Muscle of leg (tissue), 16 donors: ENCODE measurements at places on chromosomes 1 and 21.

GRCh38 chr1:50266509-50266908 lies 156.7 kb downstream of the DMRTA2 start:
- peak; percentile 8 for DNase-seq

- no peak for DNase-seq
These were observed 6.5 kb downstream of the PTP4A2 start for GRCh38 chr1:31931593-31932225.

- peak; percentile 37 for DNase-seq
These were observed 31.1 kb downstream of the CD160 start for GRCh38 chr1:145750426-145750825.

GRCh38 chr1:7408771-7409150 lies 362.3 kb upstream of the VAMP3 start:
- DNase-seq = no peak

GRCh38 chr1:45974541-45975269 lies 157.7 kb downstream of the PIK3R3 start:
- DNase-seq = no peak

DNA sequence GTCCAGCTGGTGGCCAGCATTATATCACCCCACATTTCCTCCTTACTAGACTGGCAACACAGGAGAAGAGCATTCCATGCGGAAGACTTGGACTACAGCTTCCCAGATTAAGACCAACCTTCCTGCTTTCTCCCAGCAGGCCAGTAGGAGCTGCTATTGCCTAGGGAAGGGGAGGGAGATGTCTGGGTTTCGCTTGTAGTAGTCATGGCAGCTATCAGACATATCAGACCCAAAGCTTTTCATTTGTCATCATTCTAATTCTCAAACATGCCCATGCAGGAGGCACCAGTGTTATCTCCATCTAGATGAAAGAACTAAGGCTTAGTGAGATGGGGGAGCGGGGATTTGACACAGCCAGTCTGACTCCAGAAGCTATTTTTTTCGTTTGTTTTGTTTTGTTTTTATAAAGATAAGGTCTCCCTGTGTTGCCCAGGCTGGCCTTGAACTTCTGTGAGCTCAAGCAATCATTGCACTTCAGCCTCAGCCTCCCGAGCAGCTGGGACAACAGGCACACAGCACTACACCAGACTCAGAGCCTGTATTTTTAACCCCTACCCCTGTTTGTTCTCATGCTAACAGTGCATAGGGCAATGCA lies 4.5 kb downstream of the PLA2G2A start:
- DNase-seq = peak; percentile 42

GRCh38 chr1:177770096-177770495 lies 199.8 kb downstream of the SEC16B start:
- DNase-seq = no peak

GRCh38 chr1:247294282-247294681 lies 37.4 kb downstream of the ZNF496 start:
- DNase-seq = no peak

- DNase-seq = peak; percentile 94
These were observed 16.6 kb upstream of the PTP4A2 start for GRCh38 chr1:31954607-31955283.

GRCh38 chr1:93546162-93546863 lies 98.4 kb downstream of the FNBP1L start:
- DNase-seq = no peak

GRCh38 chr1:201171063-201172036 lies 17.1 kb upstream of the TMEM9 start:
- no peak for DNase-seq

- peak; percentile 35 for DNase-seq
These were observed 16.9 kb downstream of the MTARC1 start for GRCh38 chr1:220803401-220804201.

- DNase-seq = peak; percentile 92
These were observed 74.8 kb upstream of the ATP1B1 start for GRCh38 chr1:169031566-169032224.

DNA sequence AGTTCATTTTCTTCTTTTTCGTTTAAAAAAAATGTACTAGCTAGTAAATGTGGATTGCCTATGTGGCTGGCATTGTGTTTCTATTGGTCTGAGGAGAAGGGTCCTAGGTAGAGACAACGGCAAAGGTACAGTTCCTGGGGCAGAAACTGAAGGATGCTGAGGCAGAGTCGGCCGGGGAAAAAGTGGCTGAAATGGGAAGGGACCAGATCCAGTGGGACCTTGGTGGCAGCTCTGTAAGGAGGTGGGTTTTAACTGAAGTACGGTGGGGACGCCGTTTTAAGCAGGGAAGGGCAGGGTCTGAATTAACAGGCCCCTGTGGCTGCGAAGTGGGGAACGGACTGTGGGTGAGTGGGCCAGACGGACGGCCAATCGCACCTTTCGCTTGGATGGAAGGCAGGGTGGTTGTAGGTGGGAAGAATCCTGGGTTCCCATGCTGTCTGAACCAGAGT lies 420 bp upstream of the VPS13D start:
- no peak for DNase-seq

- DNase-seq = peak; percentile 84
These were observed 728 bp downstream of the OTUD7B start for GRCh38 chr1:150009604-150010392.

DNA sequence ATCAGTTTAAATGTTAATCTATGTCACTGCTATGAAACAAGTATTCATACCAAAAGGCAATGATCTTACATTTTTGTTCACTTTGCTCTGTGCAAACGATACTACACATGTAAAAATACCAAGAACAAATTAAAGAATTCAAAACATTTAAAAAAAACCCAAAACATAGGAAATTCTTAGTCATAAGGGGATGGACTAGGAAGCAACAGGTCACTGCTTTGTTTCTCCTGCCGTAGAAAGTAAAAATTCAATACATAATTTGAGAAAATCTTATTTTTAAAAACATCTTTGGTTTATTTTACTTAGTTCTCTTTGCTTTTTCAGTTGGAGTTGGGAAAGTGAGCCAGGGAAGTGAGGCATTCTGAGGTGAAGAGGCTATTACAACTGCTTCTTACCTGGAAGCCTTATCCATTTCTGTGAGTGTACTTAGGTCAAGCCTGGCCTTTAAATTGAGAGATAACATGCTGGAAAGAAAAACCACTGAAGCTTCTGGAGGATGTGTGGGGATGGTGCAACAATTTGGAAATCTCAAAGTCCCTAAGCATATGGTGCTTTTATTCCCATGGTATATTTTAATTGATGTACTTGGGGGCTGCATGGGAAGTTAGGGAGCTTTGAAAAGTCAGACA lies 183.5 kb downstream of the CDC42BPA start:
- no peak for DNase-seq

DNA sequence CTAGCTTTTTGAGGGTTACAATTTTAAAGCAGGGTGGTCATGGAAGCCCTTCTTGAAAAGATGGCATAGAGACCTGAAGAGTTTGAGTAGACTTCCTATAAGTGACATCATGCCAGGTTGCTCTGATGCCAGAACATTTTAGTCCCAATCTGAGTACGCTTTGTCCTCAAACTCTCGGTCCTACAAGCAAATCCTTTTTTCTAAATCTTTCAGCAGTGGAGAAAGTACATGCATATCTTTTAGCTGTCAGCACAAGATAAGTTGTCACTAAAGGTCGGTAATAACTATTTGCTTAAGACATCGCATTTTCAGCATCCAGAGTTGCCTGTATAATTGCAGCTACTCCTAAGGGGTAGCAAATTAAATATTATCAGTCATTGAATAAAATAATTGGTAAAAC lies 140.4 kb downstream of the ATP6V1G3 start:
- no peak for DNase-seq

- DNase-seq = no peak
These were observed 35.0 kb downstream of the FHAD1 start for GRCh38 chr1:15282038-15282437.

DNA sequence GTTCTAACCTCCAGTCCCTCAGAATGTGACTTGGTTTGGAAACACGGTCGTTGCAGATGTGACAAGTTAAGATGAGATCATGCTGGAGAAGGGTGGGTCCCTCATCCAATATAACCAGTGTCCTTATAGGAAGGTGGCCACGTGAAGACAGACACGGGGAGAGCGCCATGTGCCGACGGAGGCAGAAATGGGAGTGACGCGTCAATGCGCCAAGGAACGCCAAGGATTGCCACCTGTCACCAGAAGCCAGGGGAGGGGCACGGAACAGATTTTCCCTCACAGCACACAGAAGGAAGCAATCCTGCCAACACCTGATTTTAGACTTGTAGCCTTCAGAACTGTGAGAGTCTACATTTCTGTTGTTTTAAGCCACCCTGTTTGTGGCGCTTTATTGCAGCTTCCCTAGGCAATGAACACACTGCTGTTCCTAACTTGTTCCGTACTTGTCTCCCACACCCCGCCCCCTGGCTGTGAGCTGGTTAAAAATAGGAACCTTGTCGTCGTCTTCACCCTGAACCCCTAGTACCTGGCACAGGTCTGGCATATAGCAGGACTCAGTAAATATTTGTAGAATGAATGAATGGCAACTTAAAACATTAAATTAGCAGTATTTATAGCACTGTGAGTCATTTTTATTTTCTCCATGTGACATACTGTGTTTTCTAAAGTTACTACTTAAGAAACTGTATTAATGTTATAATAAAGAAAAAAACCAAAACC lies 14.2 kb downstream of the RIMS3 start:
- no peak for DNase-seq

- DNase-seq = peak; percentile 56
These were observed 1.0 kb downstream of the PLEKHG5 start for GRCh38 chr1:6490181-6491080.

GRCh38 chr1:170010443-170010842 lies 64.1 kb downstream of the KIFAP3 start:
- peak; percentile 85 for DNase-seq

DNA sequence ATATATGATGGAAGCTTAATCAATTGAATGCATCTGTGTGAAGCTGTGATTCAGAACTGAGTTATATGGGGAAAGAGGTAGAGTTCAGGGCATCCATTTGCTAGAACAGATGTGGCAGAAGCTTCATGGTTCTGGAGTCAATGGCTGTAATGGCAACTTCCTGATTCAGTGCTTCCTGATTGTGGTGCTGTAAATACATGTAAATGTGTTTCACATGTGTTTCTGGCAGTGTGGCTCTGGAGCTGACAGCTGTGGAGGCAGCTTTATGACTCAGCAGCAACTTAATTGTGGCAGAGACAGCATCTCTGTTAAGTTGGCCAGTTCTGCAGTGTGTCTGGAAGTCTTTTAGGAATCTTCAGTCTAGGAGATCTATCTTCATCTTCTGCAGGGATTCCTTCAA lies 226.6 kb upstream of the ZRANB2 start:
- peak; percentile 86 for DNase-seq

GRCh38 chr1:5611431-5611830 lies 380.8 kb downstream of the NPHP4 start:
- DNase-seq = no peak

GRCh38 chr1:104294259-104294658 lies 544.6 kb downstream of the AMY1C start:
- no peak for DNase-seq

GRCh38 chr1:206464456-206464964 lies 5.8 kb upstream of the IKBKE start:
- peak; percentile 54 for DNase-seq

- no peak for DNase-seq
These were observed 63.0 kb downstream of the RHBG start for GRCh38 chr1:156431769-156432668.

GRCh38 chr1:201471772-201472171 lies 2.8 kb upstream of the PHLDA3 start:
- DNase-seq = peak; percentile 51

DNA sequence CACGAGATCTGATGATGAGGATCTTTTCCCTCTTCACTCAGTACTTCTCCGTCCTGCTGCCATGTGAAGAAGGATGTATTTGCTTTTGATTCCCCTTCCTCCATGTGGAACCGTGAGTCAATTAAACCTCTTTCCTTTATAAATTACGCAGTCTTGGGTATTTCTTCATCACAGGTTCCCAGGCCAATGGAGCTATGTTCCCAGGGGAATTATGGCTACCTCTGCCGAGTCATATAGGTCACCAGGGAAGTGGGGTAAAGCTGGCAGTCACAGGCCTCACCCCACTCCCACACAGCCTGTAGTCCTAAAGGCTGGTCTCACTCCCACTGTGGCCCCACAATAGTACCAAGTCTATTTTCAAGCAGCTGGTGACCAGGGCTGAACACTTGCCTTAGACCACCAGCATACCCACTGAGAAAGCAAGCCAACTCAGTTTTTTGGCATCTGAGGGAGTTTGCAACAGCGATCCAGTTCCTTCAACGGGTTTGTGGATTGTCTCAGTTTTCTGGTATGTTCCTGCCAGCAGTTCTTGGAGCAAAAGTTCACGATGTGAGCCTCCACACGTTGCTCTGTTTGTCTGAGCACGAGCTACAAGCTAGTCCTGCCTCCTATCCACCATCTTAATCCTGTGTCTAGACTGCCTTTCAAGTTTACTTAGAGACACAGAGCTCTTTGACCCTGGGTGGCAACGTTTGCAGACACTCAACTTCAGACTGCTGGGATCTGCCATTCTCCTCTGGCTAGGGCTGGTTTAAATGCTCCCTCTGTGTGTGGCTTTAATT lies 104.5 kb downstream of the CENPF start:
- no peak for DNase-seq

- no peak for DNase-seq
These were observed 687.0 kb upstream of the ADGRL2 start for GRCh38 chr1:81113688-81114087.

DNA sequence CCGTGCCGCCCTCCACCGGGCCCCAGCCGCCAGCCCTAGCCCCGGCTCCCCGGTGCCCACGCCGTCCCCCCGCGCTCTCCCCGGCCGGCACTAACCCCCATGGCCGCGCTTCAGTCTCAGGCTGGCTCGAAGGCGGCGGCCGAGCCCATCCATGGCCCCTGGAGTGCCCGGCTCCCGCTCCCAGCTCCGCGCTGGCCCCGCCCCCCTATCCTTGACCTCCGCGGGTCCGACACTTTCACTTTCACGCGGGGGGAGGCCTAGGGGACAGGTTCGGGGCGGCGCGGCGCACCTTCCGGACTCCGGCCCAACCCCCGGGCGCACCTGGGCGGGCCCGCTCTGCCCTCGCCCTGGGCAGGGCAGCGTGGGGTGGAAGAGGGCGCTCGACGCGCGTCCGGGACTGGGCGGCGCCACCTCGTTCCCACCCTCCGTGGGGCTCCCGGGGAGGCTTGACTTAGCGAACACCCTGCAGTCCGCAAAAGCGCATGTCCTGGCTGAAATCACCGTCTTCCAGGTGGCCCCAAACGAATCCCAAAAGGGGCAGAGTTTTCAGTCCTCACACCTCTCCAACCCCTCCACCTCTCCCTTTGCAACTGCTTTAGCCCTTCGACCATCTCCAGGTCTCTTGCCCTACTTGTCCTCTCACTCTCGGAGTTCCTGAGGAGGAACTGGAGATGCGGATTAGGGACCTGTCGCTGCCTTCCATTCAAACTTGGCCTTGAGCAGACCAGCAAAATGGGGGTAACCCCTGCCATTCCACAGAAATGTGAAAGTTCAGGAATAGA lies 3.9 kb upstream of the DENND2D start:
- DNase-seq = no peak

- no peak for DNase-seq
These were observed 146.9 kb downstream of the PDE4B start for GRCh38 chr1:65939636-65940035.

- peak; percentile 71 for DNase-seq
These were observed 97.9 kb upstream of the RGS1 start for GRCh38 chr1:192477630-192478029.
